ENCODE measurements at places on chromosomes 6 and 20.

DNA sequence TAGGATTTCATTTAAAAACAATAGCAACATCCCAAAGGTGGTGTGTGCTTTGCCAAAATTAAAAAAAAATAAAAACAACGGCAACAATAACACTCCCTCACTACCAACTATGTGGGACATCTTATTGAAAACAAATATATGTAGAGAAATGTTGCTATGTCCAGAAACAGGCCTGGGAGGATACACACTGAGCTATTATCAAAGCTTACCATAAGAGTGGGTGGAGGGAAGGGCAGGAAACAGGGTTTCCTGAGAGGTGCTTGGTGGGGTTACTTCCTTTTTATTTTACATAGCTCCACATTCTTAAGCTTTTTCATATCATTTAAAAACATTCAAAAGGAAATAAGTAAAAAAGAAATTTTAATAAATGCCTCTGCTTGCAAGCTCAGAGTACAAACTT lies 150.0 kb upstream of the RIPOR2 start:
- no peak for DNase-seq

DNA sequence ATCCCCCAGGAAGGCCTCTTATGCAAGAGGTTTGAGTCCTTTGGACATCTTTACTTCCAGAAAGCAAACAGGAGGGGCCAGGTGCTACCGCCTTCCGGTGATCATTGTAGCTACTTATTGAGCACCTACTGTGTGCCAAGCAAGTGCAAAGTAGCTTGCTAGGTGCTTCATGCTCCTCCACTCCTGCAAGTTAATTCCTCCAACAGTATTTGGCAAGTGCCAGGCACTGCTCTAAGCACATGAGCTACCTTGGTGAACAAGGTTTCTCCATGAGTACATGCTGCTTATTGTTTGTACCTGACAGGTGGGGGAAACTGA lies 2.3 kb downstream of the CPNE5 start:
- no peak for DNase-seq

DNA sequence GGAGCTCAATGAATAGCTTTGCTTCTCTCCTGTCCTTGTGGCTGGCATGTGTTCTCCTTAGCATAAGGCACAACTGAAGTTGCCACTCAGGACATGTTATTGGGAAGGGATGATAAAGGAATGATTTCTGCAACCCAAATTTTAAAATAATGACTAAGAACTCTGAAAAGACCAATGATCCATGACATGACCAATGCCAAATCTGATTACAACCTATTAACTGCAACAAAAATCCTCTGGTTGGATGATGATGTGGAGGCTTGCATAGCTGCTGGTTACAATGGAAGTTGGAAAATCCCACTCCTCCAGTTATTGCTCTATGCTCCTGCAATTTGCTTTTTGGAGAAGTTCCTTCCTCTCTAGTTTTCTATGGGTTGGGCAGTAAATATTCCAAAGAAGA lies 63.4 kb upstream of the FBXL4 start:
- DNase-seq = no peak

GRCh38 chr6:16527691-16528090 lies 233.6 kb downstream of the ATXN1 start:
- DNase-seq = no peak

GRCh38 chr20:40134176-40134575 lies 554.9 kb downstream of the MAFB start:
- DNase-seq = no peak

DNA sequence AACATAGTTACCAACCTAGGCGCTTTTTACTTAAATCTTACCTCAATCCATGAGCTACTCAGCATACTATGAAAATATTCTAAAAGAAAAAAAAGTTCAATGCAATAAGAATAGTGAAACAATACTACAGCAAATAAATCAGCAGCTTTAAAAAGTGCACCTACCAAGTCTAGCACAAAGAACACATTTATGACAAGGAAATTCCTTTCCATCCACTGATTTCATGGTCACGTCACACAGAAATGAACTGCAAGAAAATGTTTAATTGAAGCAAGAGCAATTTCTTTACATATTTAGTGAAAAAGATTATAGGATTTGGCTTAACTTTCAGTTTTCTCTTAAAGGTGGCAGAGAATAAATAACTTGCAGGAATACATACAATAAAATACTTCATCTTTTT lies 36.2 kb downstream of the IBTK start:
- DNase-seq = no peak

GRCh38 chr20:6811262-6812035 lies 44.0 kb downstream of the BMP2 start:
- DNase-seq = no peak

- DNase-seq = no peak
Observed at GRCh38 chr6:169367507-169367906, 113.9 kb upstream of the THBS2 start.

DNA sequence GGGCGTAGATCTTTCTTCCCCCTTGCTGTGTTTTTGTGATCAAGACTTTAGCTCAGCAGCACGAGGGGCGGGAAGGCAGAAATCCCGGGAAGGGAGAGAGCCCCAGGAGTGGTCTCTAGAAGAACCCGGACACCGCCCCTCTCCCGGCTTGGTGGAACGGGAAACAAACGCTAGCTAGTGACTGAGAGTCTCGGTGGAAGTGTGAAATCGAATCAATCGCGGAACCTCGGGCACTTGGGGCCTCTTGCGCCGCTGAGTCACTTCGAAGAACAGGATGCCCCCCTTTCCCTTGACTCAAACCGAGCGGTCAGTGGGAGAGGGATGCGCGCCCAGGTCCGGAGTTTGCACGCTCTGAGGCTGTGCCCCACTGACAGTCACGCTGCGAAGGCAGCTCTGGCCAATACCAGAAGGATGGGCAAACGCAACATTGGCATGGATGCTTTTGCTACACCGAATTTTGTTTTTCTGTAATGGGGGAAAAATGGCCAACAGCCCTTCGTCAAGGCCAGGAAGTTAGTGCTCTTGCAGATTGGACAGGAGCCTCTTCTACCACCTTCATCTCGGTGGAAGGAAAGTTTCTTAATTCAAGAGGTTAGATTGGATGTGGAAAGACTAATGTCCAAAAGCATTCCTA lies 1.6 kb upstream of the OLIG3 start:
- no peak for DNase-seq

DNA sequence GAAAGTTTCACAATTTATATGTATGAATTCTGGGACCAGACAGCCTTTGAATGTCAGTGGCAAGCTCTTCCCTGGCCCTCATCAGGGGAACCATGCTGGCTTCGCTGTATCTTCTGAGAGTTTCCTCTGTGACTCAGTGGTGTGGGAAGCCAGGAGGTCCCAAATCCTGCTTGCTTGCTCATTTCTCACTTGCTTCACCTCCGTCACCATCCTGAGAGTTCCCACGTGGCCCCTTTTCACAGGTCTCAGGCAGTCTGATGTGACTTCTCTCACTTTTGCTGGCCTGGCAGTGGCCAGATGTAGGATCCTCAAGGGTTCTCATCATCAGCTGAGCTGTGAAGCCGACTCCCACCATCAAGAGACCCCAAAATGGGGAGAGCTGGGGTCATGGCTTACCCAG lies 28.4 kb upstream of the RIN2 start:
- DNase-seq = no peak

- DNase-seq = no peak
Observed at GRCh38 chr20:36126836-36127527, 27.6 kb upstream of the EPB41L1 start.

DNA sequence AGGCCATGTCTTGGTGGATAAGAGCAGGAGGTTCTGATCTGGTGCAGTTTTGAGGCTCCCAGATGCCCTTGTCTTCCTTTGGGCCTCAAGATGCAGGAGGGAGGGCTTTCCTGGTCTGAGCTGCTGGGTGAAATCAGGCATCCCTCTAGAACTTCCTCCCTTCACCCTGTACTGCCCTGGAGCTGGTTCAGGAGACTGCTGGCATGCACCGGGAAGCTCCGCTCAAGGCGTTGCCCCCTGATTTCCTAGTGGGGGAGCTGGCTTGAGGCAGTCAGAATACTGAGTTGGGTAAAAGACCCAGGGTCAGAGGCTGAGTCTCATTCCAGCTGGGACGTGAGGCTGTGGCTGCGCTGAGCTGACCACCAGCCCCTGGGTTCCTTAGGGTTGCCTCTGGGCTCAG lies 12.0 kb downstream of the PHACTR3 start:
- no peak for DNase-seq

- DNase-seq = no peak
Observed at GRCh38 chr6:152598901-152599537, 38.1 kb downstream of the SYNE1 start.

- DNase-seq = peak; percentile 66
Observed at GRCh38 chr6:112044856-112045255, 9.0 kb upstream of the CCN6 start.

DNA sequence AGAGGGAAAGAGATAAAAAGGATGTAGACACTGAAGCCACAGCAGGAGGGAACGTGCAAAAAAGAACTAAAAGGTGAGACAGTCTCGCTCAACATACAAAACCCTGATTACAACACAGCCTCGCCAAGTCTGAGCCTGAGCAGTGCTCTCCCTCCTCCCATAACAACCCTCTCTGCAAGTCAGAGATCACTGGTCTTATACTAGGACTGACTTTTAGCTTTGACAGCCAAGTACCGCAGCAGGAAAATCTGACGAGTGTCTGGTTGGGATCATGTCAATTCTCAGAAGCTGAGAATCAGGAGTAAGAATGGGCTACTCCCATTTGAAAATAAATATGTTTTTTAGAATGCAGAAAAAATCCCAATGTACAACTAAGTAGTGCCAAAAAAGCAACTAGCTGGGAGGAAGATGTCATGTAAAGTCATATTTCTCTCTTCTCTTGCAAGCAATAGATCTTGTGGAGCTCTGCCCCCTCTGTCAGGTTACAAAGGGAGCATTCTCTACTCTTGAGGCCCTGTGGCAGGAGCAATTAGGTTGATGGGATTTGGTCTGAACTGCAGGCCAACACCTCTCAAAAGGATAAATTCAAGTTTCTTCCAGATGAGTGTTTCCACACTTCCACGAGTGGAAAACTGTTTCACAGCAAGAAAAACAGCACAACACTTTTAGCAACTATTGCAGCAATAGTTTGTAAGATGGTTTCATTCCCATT lies 118.9 kb upstream of the COL21A1 start:
- DNase-seq = no peak

DNA sequence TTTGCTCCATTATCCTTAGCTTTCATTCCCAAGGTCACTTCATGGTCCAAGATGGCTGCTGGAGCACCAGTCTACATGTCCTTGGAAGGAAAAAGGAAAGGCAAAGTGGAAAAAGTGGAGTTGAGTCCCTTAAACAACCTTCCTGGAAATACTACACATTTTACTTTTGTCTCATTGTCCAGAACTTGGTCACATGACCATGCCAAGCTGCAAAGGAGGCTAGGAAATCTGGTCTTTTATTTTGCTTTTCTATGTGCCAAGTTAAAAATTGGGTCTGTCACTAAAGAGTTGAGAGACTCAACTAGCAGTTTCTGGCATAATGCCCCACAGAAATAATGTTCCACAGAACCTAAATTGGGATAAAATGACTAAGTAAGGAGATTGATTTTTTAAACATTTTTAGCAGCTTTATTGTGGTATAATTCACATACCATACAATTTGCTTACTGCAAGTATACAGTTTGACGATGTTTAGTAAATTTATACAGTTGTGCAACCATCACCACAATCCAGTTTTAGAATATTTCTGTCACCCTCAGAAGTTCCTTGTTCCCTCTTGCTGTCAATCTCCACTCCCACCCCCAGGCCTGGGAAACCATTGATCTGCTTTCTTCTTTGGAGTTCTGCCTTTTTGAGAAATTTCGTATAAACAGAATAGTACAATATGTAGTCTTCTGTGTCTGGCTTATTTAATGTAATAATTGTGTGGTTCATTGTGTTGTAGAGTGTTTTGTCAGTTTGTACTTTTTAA lies 5.6 kb upstream of the CHD6 start:
- no peak for DNase-seq

GRCh38 chr20:11716239-11716944 lies 201.3 kb upstream of the BTBD3 start:
- peak; percentile 73 for DNase-seq

DNA sequence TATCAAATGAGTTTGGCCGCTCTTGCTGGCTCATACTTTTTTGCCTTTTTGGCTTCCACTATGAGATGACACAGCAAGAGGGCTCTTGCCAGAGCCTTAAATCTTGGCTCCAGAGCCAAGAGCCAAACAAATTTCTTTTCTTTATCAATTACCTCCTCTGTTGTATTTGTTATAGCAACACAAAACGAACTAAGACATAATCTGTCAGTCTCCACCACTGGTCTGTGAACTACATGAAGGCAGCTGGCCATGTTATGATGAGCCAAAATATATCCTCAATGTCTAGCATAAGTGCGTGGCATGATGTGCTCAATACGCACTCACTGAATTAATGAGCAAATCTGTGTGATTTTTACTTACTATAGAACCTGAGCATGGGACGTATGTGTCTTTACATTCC lies 220.0 kb upstream of the ZNF217 start:
- no peak for DNase-seq
